Thoracic aorta (tissue), 2 donors: ENCODE measurements at places on chromosomes 7 and 10.

- no peak for DNase-seq
Measured at GRCh38 chr10:116840389-116841075, 8.8 kb upstream of the ENO4 start.

DNA sequence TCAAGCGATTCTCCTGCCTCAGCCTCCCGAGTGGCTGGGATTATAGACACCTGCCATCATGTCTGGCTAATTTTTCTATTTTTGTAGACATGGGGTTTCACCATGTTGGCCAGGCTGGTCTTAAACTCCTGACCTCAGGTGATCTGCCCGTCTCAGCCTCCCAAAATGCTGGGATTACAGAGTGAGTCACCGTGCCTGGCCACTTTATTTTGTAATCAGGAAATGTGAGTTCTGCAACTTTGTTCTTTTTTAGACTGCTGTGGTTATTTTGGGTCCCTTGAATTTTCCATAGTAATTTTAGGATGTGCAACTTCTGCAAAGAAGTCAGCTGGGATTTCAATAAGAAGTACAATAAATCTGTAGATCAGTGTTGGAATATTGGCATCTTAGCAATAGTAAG is 96.8 kb downstream of the CYTH3 start:
- DNase-seq = no peak

DNA sequence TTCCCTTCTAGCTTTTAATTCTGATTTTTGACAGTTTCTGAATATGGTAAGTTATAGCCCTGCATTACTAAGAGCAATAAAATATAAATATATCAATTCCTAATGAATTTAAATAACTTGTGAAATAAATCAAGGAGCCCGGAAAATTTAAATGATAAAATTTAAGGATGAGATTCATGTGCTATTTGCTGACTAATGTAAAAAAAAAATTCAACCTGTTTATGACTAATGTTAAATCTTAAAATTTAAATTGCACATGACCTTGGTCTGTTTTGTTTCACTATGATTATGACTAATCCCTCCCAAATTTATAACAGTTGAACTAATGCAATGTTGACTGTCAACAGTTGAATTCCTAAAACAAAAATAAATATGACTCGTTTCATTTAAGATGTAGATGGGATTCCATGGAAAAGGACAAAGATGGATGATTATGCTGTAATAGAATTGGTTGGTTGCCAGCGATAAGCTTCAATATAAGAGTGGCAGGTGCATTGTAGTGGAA is 419.9 kb downstream of the NRG3 start:
- DNase-seq = no peak

DNA sequence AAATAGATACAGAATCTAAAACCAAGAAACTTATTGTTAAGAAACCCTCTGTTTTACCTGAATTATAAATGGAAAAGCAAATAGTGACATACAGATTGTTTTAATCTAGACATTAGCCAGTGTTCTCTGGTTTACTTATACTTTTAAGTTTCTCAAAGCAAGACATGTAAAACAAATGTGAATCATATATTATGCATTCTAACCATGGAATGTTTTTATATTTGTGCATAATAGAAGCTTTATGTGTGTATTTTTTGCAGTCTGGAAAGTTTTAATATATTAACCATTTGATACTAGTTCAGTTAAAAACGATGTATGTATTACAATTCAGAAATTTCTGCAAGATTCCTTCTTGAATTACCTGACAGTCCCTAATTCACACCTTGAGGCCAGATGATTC is 150.6 kb upstream of the TMEM72 start:
- DNase-seq = no peak

GRCh38 chr10:1202343-1202742 is 146.2 kb downstream of the WDR37 start:
- DNase-seq = no peak

DNA sequence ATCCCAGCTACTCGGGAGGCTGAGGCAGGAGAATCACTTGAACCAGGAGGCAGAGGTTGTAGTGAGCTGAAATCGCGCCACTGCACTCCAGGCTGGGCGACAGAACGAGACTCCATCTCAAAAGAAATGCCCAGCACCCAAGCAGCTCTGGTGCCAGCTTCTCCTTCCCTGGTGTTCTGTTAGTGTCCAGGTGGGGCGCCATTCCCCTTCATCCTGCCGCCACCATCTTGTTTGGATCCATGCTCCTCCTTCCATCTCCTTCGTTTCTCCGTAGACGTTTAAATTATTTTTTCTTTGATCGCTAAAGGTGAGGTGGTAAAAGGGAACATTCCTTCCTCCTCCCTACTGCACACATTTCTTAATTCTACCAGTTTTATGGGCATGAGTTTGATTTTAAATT is 30.3 kb downstream of the PROSER2 start:
- DNase-seq = no peak

DNA sequence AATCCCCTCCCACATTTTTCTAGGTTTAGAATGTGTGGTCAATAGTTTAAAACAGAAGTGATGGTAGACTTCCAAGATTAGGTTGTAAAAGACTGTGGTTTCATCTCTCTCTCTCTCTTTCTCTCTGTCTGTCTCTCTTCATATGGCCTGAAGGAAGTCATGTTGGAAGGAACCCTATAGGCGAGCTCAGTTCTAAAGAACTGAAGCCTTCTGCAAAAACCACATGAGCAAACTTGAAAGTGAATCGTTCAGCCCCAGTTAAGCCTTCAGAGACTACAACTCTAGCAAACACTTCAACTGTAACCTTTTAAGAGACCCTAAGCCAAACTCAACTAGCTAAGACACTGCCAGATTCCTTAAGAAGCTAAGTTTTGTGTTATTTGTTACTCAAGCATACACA is 707.5 kb upstream of the LRRTM3 start:
- DNase-seq = no peak

DNA sequence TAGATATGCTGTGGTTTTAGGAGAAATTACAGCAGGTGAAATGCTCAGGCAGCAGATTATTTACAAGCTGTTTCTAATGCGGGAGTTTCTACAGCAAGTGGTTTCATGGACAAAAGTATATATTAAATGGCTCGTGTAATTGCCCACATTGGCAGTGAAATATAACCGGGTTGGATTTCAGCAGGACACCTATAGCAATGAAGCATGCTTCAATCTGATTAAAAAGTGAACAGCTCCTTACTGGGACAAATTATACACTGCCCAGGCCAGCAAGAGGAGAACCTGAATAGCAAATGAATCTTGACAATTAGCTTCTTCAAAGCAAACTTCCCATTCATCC is 35.2 kb upstream of the LYZL1 start:
- no peak for DNase-seq

DNA sequence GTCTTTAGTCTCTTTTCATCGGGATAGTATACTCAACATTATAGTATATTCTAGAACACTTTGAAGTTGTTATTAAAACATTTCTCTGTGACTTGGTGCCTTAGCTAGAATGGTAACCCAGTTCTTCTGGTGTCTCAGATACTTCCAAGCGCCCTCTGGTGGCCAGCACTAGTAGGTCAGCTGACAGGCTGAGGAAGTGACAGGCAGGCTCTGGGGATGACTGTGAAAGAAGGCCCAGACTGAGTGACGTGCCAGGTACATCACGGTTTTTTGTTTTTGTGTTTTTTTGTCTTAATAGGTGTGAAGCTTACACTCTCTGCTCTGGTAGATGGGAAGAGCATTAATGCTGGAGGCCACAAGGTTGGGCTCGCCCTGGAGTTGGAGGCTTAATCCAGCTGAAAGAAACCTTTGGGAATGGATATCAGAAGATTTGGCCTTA is 5.1 kb downstream of the COMTD1 start:
- peak; percentile 84 for DNase-seq

DNA sequence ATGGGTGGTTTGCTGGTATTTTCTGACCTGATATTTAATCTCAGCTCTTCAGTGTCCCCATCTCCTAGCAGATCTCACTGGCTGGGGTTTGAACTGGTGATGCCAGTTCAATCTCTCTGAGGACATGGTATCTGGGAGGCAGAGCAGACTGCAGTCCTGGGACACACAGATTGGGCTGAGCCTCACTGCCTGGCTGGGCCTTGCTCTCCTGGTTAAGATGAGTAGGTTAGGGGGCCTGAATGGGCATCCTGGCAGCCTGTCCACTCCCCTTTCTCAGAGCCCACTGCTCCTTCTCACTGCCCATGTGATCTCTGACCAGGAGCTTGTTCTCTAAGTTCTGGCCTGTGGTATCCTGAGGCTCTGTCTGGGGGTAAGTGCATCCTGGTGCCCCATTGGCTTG is 363.4 kb downstream of the GLRX3 start:
- no peak for DNase-seq

DNA sequence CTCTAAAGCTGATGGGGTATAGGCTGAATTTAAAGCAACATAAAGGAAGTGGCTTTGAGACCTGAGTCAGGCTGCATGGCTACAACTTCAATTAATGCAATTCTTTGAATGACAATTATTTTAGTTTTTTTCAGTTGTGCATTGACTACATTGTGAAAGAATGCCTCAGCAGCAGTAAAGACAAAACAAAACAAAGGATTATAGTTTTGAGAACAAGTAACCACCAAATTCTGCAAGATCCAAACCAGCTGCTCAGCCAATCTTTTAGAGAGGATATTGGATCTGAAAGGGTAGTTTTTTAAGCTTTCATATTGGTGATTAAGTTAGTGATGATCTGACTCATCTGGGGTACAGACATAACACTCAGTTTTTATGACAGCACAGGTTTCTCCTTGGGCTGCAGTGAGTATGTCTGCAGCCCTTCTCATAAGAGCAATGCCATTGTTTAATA is 40.6 kb upstream of the ABCA13 start:
- DNase-seq = no peak
